ENCODE measurements at places on chromosomes 2 and 18.

GRCh38 chr2:178365116-178365515 lies 85.9 kb downstream of the PRKRA start:
- DNase-seq = no peak

- DNase-seq = no peak
Observed at GRCh38 chr2:180033993-180034894, 27.1 kb upstream of the CWC22 start.

GRCh38 chr18:9685615-9685890 lies 22.5 kb upstream of the RAB31 start:
- DNase-seq = no peak

- DNase-seq = no peak
Observed at GRCh38 chr2:227827143-227827542, 13.5 kb downstream of the CCL20 start.

- no peak for DNase-seq
Observed at GRCh38 chr2:98823196-98824170, 92.6 kb upstream of the MGAT4A start.

DNA sequence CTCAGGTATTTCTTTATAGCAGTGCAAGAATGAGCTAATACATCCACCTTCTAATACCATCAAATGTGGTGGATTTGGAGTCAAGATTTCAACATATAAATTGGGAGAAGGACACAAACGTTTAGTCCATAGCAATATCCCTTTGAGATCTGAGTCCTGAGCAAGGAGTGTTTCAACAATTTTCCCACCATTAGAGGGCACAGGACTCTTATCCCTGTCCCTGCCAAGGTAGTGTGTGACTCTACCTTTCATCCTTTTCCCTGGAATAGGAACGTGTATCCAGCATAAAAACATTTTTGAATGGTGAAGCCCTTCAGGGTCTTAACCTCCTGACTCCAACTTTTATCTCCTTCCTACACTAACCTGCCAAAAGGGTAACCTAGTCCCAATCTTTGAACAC lies 181.3 kb upstream of the SRD5A2 start:
- no peak for DNase-seq

GRCh38 chr2:84938194-84938879 lies 32.6 kb upstream of the KCMF1 start:
- no peak for DNase-seq

- DNase-seq = no peak
Observed at GRCh38 chr2:226766352-226767055, 33.1 kb downstream of the IRS1 start.

GRCh38 chr2:48015421-48015820 lies 109.1 kb upstream of the FBXO11 start:
- DNase-seq = no peak

- DNase-seq = no peak
Observed at GRCh38 chr2:75310876-75311275, 111.6 kb upstream of the TACR1 start.

Measured in AML-193 (cell line).